ENCODE measurements at places on chromosomes 7 and 10.

GRCh38 chr7:81285142-81285871 is 366.5 kb upstream of the SEMA3C start:
- DNase-seq = peak; percentile 12

- no peak for DNase-seq
Observed at GRCh38 chr10:65620404-65621048, 1305.3 kb upstream of the LRRTM3 start.

GRCh38 chr10:44862006-44862751 is 49.0 kb upstream of the TMEM72 start:
- DNase-seq = no peak

- no peak for DNase-seq
Observed at GRCh38 chr10:7550013-7550412, 116.8 kb downstream of the ITIH5 start.

GRCh38 chr10:124649214-124649613 is 95.0 kb downstream of the FAM53B start:
- no peak for DNase-seq

- no peak for DNase-seq
Observed at GRCh38 chr7:47877336-47877735, 70.9 kb downstream of the PKD1L1 start.

DNA sequence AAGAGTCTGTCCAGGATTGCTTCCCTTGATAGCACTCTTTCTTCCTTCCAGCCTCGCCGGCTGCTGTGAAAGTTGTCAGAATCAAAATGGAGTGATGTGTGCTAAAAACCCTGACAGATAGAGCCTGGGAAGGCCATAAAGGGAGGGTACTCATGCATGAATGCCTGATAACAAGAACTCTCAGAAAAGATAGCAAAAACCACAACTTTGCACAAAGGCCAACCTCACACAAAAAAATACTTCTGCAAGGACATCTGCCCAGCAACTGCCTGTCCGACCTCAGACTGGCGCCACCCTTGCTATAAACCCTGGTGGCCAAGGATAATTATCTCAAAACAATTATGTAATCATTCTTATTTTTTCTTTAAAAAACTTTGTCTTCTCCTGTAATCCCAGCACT is 133.2 kb upstream of the SVIL start:
- no peak for DNase-seq

- no peak for DNase-seq
Observed at GRCh38 chr7:151695951-151696541, 176.4 kb upstream of the RHEB start.

- DNase-seq = no peak
Observed at GRCh38 chr10:35594115-35595079, 10.7 kb upstream of the GJD4 start.

DNA sequence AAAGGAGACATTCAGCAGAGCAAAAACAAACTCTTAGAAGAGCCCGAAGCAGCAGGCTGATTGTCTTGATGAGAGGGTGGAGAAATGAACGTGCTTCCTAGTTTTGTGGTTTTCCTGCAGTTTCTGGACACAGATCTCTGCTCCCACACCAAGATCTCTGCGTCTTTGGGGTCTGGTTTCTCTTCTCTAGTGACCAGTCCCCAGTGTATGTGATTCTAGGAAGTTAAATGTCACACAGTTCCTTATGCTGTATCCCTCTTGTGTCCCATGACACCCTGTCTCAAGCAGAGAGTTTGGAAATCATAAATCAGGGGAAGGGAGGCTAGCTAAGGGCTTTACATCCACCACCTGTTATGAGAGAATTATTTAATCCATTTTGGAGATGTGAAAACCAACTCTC is 55.4 kb upstream of the KLF14 start:
- no peak for DNase-seq

DNA sequence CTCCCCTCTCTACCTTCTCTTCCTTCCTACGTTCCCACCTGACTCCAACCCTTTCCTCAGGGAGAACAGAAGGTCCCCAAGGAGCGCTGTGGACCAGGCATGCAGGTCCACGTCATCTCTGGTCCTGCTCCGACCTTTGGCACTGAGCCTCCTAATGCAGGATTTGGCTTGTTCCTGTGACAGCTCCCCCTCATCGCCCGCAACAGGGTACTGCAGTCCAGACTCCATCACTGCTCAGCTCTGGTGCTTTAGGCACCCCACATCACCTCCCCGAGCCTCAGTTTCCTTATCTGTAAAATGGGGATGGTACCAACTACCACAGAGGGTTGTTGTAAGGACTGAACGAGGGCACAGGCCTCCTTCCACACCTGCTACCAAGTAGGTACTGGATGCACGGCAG is 54.6 kb downstream of the FHIP2A start:
- no peak for DNase-seq

DNA sequence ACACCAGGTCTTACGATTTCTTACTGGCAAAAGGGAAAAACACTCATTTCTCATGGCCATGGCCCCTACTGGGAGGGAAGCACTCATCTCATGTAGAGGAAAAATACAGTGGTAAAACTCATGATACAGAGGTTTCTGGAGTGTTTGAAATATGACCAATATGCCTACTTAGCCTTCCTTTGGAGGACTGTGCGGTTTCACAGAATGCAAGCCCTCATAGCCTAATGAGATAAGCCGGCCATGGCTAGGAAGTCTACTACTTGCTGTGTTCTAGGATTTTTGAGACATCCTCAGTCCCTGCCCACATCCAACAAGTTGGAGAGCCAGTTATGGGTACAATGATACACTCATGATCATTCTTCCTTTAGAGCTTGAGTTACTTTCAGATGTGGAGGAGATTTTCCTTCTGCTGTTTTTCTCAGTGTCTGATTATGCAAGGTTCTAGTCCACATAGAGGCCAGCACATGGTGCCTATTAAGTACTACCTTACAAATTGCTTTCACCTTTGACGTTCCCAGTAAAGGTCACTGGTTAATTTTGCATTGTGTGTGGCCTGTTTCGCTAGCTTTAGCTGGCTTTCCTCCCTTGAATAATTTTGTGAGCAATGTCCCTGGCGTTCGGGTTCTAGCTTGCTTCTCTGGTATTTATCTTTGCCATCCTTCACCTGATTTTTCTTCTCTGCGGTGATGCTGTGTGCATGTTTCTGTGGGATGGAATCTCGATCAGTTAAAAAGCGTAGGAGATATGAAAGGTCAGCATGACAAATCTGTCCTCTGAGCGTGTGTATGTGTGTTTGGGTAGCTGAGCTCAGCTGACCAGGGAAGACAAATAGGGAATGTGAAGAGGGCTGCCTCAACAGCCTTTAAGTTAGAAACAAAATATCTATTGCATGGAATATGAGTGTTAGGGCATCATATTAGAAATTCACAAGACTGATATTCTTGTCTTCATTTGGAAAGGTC is 295.4 kb downstream of the LRMDA start:
- DNase-seq = no peak

DNA sequence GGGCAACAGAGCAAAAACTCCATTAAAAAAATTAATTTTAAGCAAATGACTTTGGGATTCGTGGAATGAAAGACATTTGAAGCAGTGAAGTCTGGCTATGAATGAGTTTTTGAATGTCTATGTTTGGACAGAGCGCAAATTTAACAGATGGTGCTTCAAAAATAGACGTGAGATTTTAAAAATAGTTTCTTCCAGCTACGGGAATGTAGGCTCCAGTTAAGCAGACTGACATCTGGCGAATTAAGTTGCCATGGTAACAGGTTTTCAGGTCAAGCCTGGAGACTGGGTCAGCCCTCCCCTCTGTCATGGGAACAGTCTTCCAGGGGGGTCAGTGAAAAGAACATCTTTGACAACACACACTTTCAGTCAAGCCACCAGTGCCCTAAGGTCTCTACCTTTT is 62.0 kb downstream of the MYOF start:
- no peak for DNase-seq

DNA sequence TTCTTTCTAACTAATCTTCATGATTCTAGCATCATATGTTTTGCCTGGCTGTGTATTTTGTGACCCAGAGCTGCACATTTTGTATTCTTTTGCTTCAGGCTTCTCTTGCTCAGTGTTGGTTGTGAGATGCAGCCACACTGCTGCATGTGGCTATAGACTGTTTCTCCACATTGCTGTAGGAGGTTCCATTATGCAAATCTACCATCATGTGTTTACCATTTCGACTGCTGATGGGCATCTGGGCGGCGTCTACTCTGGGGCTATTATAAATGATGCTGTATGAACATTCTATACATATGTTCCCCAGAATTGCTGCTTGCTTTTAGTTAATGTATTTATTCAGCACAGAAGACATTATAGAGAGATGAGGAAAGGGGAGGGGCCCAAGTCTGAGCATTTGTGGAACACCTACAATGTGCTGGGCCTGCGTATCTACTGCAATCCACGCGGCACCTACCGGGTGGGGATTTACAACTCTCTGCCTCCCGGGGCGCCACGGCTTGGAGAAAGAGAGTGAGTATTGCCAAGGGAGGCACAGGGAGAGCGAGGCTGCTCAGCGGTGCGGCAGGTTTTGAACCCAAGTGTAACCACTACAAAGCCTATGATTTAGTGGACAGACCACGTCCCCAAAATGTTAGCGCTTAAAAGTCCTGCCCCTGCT is 172.5 kb downstream of the PRKAG2 start:
- no peak for DNase-seq

GRCh38 chr7:101486433-101487104 is 123.9 kb downstream of the COL26A1 start:
- no peak for DNase-seq

- no peak for DNase-seq
Observed at GRCh38 chr10:86962981-86963310, 4.5 kb downstream of the SNCG start.

- peak; percentile 35 for DNase-seq
Observed at GRCh38 chr10:110765513-110766319, 106.0 kb upstream of the PDCD4 start.

- no peak for DNase-seq
Observed at GRCh38 chr7:139750459-139751095, 27.2 kb downstream of the HIPK2 start.

GRCh38 chr7:33873518-33873917 is 31.8 kb upstream of the BMPER start:
- DNase-seq = no peak

DNA sequence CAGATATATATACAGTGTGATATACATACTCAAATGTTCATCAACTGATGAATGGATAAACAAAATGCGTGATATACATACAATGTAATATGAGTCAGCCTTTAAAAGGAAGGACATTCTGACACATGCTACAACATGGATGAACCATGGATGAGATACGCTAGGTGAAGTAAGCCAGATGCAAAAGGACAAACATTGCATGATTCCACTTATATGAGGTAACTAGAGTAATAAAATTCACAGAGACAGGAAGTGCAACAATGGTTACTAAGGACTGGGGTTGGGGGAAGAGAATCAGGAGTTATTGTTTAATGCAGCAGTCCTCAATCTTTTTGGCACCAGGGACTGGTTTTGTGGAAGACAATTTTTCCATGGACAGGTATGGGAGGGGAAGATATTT is 47.3 kb upstream of the PIK3AP1 start:
- no peak for DNase-seq

- no peak for DNase-seq
Observed at GRCh38 chr7:28768577-28769147, 189.5 kb downstream of the TRIL start.

DNA sequence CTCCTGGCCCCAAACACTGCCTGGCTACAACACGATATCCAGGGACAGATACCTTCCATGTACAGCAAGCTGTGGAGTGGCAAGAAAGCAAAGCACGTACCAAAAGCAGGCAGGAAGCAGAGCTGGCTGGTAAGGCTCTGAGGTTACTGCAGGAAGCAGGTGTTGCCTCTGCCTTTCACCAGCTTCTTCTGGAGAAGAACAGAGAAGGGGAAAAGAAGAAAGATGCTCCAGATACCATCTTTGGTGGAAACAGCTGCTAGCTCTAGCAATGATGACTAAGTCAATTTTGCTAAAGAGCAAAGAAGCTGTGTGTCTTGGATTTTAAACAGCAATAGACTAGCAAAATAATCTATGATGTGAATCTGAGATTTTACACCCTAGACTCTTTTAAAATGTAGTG is 34.9 kb upstream of the PRSS1 start:
- peak; percentile 46 for DNase-seq

GRCh38 chr7:95441042-95441823 is 6.4 kb upstream of the PON2 start:
- no peak for DNase-seq

DNA sequence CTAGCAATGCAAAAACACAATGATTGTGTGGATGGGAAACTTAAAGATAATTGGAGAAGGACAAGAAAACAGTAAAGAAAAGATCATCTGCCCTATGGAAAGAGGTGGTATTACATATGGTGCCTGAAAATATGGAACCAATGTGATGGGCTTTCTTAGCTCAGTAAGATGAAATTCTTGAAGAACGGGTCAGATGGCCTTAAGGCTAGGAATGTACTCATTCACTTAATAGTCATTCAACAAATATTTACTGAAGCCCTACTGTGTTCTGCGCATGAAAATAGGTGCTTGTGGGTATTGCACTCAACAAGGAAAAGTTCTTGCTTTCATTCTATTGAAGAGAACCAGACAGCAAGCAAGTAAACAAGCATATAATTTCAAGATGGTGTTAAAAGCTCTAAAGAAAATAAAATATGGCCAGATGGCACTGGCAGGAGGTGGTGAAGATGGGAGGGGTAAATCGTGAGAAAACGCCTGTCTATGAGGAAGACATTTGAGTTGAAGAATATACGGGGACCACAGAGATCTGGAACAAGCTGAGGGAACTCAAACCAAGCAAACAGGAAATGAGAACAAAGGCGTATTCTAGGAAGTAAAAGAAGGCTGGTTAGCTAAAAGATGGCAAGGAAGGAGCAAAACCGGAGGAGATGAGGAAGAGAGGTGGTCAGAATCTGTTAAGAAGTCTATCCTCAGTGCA is 179.7 kb downstream of the ANK3 start:
- no peak for DNase-seq

- DNase-seq = no peak
Observed at GRCh38 chr10:89916468-89917215, 215.3 kb downstream of the KIF20B start.

- DNase-seq = no peak
Observed at GRCh38 chr10:1233031-1233430, 176.8 kb downstream of the WDR37 start.

GRCh38 chr7:73824986-73825385 is 5.8 kb upstream of the CLDN4 start:
- DNase-seq = no peak

DNA sequence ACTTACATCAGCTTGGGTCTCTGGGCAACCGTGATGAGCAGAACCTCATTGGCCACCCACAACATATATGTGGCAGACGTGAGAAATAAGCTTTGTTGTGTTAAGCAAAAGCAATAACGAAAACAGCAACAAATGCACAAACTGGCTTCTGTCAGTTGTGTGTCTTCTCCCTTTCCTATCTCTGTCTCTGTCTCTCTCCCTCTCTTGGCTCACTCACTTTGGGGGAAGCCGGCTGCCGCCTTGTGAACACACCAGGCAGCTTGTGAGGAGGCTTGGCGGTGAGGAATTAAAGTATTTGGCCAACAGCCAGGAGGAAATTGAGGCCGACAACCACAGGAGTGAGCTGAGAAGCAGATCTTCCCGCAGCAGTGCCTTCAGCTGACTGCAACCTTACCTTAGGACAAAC is 21.9 kb upstream of the CDCA7L start:
- peak; percentile 37 for DNase-seq

GRCh38 chr7:25360451-25360850 is 132.2 kb upstream of the NPVF start:
- no peak for DNase-seq

- DNase-seq = no peak
Observed at GRCh38 chr7:101733713-101734475, 83.5 kb upstream of the CUX1 start.

All from activated CD4-positive, alpha-beta T cell treated with anti-CD3 and anti-CD28 coated beads, Interleukin-2, Interleukin-6, amounts not matched to agents 100 ng/mL and 50 ng/mL, durations not matched to agents 16 hours and 8 hours (primary cell).